Endothelial cell of umbilical vein (primary cell): ENCODE measurements at places on chromosomes 5 and 9. TPM values are rescaled to one million over a fixed set of nuclear protein-coding genes. Genes with fewer than 3 reads are reported as not detected.

- peaks cover 2% of the 10 kb centered on the region for H3K36me3 ChIP-seq
- peak overlapping the region; percentile 29 for H3K27ac ChIP-seq
- peaks cover 16% of the 10 kb centered on the region for H3K4me1 ChIP-seq
- peak; percentile 74 for DNase-seq
- no peak overlapping the region for H3K4me3 ChIP-seq
These were observed 37.7 kb downstream of the FAM13B start for GRCh38 chr5:137995077-137995748.

- H3K4me1 ChIP-seq: no peaks in the 10 kb centered on the region
- H3K36me3 ChIP-seq: no peaks in the 10 kb centered on the region
- H3K27me3 ChIP-seq: peaks cover 68% of the 10 kb centered on the region
- no peak overlapping the region for H3K4me3 ChIP-seq
- no peak overlapping the region for H3K27ac ChIP-seq
These were observed 15.4 kb downstream of the LMX1B start for GRCh38 chr9:126628969-126629674.

GRCh38 chr9:72665421-72665820 lies 144.0 kb downstream of the TMC1 start:
- no peak overlapping the region for H3K4me3 ChIP-seq
- no peaks in the 10 kb centered on the region for H3K27me3 ChIP-seq
- H3K27ac ChIP-seq: no peak overlapping the region
- H3K4me1 ChIP-seq: no peaks in the 10 kb centered on the region

- no peaks in the 10 kb centered on the region for H3K27me3 ChIP-seq
- no peaks in the 10 kb centered on the region for H3K4me1 ChIP-seq
- no peak for DNase-seq
- no peak overlapping the region for H3K27ac ChIP-seq
These were observed 265.5 kb downstream of the NDUFS4 start for GRCh38 chr5:53825926-53826325.

DNA sequence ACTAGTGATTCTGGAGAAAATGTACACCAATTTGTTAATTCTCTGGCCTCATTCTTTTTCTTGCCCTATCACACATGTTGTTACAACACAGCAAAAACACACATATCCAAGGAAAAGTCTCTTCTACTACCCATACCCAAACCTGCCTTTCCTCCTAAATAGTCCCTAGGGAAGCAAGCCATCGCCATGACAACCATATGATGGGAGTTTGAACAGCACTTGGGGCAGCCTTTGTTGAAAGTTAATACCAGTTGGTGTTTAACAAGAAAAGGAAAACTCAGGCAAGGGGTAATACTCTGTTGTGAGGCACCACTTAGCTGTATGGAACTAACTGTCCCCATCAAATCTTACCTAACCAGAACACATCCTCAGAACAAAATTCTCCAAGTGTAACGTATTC lies 1.7 kb downstream of the TRPM3 start:
- H3K27ac ChIP-seq: no peak overlapping the region
- no peaks in the 10 kb centered on the region for H3K4me1 ChIP-seq
- H3K4me3 ChIP-seq: no peak overlapping the region
- DNase-seq: no peak

The ANKRD18B gene
- 10.9 and 12.2 TPM in 2 replicates for total RNA-seq
